ENCODE measurements at places on chromosomes 5 and 9.

GRCh38 chr5:57225553-57225952, 51.7 kb downstream of the GPBP1 start:
- no peak for DNase-seq

GRCh38 chr9:132755096-132755495, 84.8 kb downstream of the GTF3C4 start:
- no peak for DNase-seq

GRCh38 chr5:17305964-17306725, 88.7 kb downstream of the BASP1 start:
- no peak for DNase-seq

GRCh38 chr5:147286296-147286695, 51.5 kb downstream of the STK32A start:
- DNase-seq, result no peak

GRCh38 chr9:4315582-4316215, 15.8 kb upstream of the GLIS3 start:
- peak; percentile 70 for DNase-seq

DNA sequence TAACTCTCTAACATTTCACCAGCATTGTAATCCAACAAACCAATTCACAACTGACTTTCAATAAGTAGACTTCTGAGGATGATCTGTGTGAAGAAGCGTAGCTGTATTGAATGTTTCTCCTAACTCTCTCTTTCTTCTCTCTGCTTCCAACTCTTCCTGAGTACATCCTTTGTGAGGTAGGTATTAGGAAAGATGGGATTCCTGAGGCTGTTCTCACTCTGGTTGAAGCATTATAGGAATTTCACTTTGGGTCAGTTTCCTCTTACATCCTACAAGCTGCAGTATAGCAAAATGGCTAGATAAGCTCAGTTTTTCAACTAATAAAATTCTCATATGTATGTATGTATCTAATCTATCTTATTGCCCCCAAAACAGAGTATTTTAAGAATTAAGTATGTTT, 702.8 kb downstream of the CETN3 start:
- DNase-seq, result no peak

- peak; percentile 40 for DNase-seq
Measured at GRCh38 chr9:20865347-20865746, 166.1 kb downstream of the HACD4 start.

DNA sequence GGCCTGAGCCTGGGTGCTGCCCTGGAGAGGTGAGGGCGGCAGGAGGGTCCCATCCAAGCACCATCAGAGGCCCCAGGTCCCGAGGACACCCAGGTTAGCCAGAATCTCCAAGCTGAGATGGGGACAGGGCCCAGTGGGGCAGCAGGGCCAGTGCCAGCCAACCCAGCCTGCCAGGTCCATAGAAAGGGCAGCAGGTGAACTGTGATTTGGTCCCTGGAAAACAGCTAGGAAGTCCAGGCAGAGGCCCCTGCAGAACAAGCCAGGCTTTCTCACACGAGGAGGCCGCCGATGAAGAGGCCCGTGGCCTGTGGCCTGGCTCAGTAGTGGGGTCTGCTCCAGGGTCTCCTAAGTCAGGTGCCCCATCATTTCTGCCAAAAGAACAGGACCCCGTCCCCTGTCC, 2.0 kb downstream of the AGPAT2 start:
- no peak for DNase-seq

Measured in KBM-7 (cell line).